ENCODE measurements at places on chromosomes 2 and 18. TPM values are rescaled to one million over a fixed set of nuclear protein-coding genes. Genes with fewer than 3 reads are reported as not detected.

The MTCL1 gene
- polyA plus RNA-seq: 1.8 TPM

The TGOLN2 gene
- 20.1 TPM for polyA plus RNA-seq

The SEPTIN2 gene
- 695 TPM for polyA plus RNA-seq

The DPP10 gene
- polyA plus RNA-seq: 0.61 TPM

The B3GNT7 gene
- 2.9 TPM for polyA plus RNA-seq

The SNRNP200 gene
- 97.1 TPM for polyA plus RNA-seq

The DOCK10 gene
- polyA plus RNA-seq: not detected

The GPR45 gene
- polyA plus RNA-seq: not detected

Data from cardiac muscle cell (in vitro differentiated cells and primary cell).